Prostate gland (tissue), 2 donors: ENCODE measurements at places on chromosomes 5 and 9. TPM values are rescaled to one million over a fixed set of nuclear protein-coding genes. Genes with fewer than 3 reads are reported as not detected.

Gene ADAMTS19
- 1.3 TPM for total RNA-seq

Gene TMC1
- total RNA-seq: 5.3 TPM

Gene FCN2
- 2.4 TPM for total RNA-seq

Gene SPINK5
- 3.7 TPM for total RNA-seq

Gene PCDHAC2
- 11.6 TPM for total RNA-seq

Gene PCDHA3
- total RNA-seq: 0.09 TPM

Gene SPINK6
- total RNA-seq: not detected

Gene LMX1B
- total RNA-seq: 2.1 TPM

Gene CLK4
- total RNA-seq: 26.7 TPM
